Activated CD4-positive, alpha-beta T cell treated with anti-CD3 and anti-CD28 coated beads, Interleukin-2, amount 10 ng/mL, durations not matched to agents 24 days and 14 days (primary cell): ENCODE measurements at places on chromosomes 5 and 9.

GRCh38 chr9:75938946-75939345 is 48.5 kb downstream of the PCSK5 start:
- no peak for DNase-seq

GRCh38 chr5:93126634-93127033 is 454.4 kb downstream of the NR2F1-AS1 start:
- no peak for DNase-seq

GRCh38 chr5:116355819-116356601 is 218.6 kb downstream of the SEMA6A start:
- no peak for DNase-seq

DNA sequence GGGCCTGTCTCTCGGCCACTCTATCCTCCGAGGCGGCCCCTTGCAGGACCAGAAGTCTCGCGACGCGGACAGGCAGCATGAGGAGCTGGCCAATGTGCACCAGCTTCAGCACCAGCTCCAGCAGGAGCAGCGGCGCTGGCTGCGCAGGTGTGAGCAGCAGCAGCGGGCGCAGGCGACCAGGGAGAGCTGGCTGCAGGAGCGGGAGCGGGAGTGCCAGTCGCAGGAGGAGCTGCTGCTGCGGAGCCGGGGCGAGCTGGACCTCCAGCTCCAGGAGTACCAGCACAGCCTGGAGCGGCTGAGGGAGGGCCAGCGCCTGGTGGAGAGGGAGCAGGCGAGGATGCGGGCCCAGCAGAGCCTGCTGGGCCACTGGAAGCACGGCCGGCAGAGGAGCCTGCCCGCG is 283.5 kb downstream of the ARHGEF28 start:
- DNase-seq = no peak

DNA sequence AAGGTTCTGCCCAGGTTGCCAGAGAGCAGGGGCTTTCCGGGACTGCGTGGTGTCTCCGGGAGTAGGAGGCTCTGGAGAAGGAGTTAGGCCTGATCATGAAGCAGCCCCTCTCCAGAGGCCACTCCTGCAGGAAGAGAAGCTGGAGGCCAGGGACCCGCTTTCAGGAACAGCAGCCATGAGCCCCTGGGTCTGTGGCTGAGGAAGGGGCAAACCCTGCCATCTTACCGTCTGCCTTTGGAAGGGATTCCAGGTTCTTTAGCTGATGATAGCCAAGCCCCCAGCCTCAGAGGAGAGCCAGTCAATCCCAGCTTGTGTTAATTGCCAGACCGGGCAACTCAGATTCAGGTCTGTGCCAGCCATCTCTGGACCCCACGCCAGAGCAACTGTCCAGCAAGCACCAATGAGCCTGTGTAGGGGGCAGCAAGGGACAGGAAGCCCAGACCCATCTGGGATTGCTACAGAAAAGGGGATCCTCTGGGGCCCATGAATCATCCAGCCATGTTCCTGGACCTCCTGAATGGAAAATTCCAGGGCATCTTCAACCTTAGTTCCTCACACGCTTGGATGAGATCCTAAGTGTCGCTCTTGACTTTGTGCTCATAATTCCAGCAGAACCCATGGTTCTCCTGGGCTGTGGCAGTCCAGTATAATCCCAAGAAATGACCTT is 42.7 kb upstream of the MVB12B start:
- DNase-seq = peak; percentile 40

GRCh38 chr9:127113191-127113972 is 9.1 kb downstream of the ANGPTL2 start:
- no peak for DNase-seq

- DNase-seq = no peak
Observed at GRCh38 chr5:39328731-39329130, 35.6 kb downstream of the C9 start.

DNA sequence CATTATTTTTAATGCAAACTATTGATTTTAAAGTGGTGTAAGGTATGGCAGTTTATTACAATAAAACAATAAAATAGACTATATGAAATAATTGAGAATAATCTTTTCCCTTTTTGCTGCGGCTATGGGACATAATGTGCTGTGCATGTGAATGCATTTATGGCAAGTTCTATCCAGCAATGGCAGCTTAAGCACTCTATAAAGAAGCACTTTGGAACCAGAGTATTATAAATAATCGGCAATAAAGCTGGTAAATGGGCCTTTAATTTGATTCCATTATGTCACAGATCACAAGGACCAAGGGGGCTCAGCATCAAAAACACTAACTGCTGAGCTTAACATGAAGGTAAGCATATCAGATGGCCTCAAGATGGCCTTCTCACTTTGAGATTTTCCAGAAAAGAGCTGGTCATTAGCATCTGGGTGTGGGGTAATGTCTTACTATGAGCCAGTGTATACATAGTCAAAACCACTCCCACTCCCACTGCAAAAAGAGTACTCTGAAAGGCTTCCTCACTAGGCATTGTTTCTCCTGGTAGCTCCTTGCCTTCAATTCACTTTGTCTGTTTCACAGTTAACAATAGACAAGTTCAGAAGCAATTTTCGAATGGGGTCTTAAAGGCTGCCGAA is 97.1 kb upstream of the ASTN2 start:
- no peak for DNase-seq

DNA sequence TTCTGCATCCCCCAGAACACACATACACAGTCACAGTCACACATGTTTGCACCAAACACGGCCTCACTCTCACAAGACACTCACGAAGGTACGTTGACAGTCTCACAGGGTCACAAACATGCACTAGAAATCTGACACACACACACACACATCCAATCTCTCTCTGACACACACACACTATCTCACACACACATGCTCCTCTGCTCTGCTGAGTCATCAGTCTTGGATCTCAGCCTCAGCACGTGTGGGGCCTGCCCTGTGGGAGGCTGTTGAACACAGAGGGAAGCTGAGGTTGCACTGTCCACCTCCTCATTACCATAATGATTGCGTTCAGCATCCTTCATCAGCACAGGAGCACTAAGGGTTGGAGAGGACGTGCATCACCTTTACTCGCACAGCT is 188.8 kb downstream of the MTRR start:
- DNase-seq = no peak

DNA sequence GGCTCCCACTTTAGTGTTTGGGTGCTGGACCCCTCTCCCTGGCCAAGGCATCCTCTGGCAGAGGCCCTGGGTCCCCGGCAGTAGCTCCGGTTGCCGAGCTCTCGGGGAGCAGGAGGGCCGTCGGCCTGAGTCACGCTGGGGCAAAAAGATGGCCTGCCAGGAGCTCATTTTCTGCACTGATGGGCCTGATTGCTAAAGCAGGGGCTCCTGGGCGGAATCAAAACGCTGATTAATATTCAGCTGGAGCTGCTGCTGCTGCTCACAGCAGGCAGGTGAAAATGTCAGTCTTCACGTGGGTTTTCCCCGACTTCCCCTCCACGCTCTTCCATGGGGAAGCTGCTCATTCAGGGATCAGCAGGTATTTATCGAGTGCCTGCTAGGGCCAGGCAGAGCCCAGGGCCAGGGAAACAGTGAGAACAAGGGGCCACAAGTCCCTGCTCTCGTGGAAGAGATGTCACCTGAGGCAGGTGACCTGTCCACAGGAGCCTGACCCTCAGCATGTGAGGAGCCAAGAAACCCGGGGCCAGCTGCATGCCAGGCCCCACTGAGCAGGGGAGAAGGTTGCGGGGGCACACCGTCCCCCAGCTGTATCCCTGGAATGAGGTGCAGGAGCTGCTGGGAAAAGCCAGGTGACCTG is 22.1 kb downstream of the LAMC3 start:
- no peak for DNase-seq

DNA sequence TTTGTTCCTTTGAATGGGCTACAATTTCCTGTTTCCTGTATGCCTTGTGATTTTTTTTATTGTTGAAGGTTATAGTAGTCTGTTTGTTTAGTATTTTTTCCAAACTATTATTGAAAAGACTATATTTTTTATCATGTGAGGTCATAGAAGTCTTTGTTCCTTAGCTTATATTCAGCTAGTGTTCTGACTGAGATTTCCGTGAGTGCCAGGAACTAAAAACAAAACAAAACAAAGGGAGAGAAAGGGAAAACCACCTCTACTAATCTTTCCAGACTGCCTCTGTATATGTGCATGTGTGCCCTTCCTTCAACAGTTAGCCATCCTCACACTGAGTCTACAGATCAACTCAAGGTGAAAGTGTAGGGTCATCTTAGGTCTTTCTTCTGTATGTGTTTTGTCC is 79.0 kb downstream of the OSTF1 start:
- DNase-seq = no peak

DNA sequence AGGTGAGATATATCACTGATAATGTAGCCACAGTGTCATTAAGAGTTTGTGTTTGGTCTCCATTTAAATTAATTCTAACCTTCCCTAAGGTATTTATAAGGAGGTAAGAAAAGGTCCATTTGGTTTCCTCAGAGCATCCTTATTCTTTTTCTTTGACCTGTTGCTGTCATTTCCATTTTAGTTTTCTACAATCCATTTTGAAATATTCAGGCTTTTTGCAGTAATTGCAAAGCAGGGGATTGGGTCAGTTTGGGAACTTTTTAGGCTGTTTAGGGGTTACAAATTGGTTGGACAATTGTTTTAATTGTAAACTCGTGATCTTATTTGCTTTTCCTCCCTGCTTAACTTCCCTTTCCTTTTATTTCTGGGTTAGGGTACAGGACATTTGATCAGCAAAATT is 42.6 kb upstream of the PDZD2 start:
- no peak for DNase-seq

DNA sequence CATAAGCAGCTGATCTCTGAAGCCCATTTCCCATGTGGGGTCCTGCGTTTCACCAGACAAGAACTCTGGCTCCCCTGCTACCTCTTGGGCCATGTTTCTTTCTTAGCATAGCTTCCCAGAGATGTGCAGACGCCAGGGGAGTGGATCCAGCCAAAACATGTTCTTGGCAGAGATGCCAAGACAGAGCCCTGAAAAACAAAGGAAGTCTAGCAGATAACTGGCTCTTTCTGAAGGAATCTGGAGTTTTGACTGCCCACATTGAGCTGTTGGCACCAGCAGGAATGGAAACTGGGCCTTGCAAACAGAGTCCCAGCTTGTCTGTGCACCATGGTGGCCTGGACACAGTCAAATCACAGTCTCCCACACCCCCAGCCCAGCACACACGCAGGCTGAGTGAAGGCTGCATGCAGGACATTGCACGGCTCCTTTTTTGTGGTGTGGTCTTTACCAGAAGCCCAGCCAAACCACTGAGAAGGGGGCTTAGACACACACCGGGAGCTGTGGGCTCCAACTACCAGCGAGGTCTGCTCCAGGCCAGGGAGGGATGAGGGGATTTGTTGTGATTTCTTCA is 114.7 kb downstream of the SNX18 start:
- no peak for DNase-seq

DNA sequence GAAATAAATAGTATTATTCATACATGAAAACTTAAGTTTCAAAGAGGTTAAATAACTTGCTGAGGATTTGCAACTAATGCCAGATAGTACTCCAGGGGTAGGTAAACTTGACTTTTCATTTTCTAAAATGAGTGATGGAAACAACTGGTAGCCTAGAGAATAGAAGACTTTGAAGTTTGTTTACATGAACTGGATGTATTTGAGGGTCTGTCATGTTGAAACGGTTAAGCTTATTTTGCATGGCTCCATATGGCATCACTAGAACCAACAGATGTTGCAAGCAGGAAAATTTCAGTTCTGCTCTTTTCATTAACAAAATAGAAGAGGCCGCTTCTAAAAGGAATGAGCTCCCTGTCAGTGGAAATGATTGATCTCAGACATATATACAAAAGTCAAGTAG is 105.1 kb upstream of the SGCD start:
- DNase-seq = no peak

GRCh38 chr5:179271821-179272325 is 73.4 kb downstream of the ADAMTS2 start:
- DNase-seq = no peak

GRCh38 chr5:95857185-95857945 is 34.8 kb upstream of the GLRX start:
- DNase-seq = no peak

GRCh38 chr9:126337729-126338372 is 11.2 kb downstream of the MVB12B start:
- DNase-seq = peak; percentile 48

DNA sequence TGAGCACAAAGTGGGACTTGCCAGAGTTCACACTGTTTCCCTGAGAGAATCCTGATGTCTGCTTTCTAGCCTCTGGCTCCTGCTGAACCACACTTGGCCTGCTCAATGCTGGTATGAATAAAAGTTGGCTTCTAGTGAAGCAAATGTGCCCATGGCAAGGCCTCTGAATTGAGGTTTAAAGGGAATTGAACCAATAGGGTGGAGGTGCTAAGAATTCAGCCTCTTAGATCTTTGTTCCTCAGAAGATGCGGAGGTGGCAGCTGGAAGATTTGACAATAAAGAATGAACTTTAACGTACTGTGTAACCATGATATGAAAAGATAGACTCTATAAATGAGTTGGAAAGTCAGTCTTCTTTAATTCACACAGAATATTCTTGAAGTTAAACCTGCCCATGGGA is 57.2 kb downstream of the RASGRF2 start:
- DNase-seq = no peak

DNA sequence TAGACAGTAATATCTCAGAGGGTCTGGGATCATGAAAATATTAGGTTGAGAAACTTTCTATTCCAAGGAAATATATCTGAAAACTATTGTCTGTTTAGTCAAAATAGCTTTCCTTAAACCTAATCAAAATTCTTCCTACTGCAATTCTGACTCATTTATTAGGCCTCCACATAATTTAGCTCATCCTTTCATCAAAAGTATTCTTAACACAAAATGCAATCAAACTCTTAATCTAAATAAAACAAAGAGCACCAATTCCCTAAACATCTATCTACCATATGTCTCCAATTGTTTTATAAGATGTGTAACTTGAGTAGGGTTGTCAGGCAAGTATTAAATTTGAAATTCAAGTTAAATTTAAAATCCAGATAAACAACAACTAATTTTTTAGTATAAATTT is 142.1 kb downstream of the PLK2 start:
- no peak for DNase-seq

DNA sequence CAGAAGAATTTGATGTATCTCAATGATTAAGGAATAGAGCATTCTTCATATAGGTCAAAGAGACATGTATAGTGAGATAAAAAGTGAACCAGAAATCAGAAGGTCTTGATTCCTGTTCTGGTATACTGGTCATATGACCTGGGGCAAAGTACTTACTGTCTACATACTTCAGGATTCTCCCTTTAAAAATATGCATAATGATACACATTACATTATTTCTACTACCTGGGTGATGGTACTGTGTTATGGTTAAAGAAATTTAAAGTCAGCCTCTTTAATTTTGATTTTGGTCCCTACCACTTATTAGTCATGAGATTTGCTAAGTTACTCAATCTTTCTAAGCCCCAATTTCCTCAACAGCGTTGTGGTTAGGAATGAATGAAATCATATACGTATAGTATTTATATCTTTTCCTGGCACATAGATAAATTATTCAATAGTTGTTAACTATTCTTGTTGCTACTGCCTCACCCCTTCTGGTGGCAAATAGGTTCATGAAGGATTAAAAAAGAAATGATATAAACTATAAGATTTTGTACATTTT is 984.1 kb downstream of the TLE4 start:
- DNase-seq = no peak

- DNase-seq = peak; percentile 89
Observed at GRCh38 chr9:113511856-113512761, 48.6 kb downstream of the RGS3 start.
